Foreskin keratinocyte (primary cell): ENCODE measurements at places on chromosomes 5 and 9. TPM values are rescaled to one million over a fixed set of nuclear protein-coding genes. Genes with fewer than 3 reads are reported as not detected.

EIF4EBP3 gene
- 2.5 and 4.4 TPM in 2 replicates for total RNA-seq

- DNase-seq = no peak
Observed at GRCh38 chr5:80122579-80122978, 87.4 kb downstream of the THBS4 start.

GRCh38 chr9:86602715-86603114 lies 248.5 kb upstream of the TUT7 start:
- DNase-seq = no peak

DNA sequence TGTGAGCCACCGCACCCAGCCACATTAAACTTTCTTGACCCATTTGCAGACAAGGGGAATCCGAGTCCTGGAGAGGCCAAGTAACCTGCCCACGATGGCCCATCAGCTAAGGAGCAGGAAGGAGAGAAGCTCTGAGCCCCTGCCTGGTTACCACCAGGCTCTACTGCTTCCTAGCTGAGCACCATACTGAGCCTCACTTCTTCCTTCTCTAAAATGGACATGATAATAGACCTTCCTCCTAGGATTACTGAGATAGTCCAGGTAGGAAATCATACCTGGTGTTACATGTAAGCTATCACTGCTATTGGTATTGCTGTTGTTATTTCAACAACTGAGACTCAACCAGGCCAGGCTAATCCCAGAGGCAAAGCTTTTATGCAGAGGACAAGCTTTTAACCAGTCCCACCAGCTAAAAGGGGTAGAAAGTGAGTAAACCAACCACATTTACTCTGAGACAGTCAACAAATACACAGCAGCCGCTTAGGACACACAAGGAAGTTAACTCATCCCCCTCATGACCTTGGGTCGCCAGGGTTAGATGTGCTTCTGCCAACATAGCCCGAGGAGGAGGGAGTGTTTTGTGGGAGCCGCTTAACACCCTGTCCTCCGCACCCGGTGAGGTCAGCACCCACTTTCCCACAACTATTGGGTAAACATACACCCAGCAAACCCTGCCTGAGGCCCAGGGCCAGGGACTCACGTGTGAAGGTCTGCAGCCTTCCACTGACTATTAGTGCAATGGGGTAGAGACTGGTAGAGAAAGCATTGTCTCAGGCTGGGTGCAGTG lies 20.6 kb upstream of the PTGES start:
- peak; percentile 71 for DNase-seq
